NCI-H1048 (cell line): ENCODE measurements at places on chromosomes 6 and 20.

DNA sequence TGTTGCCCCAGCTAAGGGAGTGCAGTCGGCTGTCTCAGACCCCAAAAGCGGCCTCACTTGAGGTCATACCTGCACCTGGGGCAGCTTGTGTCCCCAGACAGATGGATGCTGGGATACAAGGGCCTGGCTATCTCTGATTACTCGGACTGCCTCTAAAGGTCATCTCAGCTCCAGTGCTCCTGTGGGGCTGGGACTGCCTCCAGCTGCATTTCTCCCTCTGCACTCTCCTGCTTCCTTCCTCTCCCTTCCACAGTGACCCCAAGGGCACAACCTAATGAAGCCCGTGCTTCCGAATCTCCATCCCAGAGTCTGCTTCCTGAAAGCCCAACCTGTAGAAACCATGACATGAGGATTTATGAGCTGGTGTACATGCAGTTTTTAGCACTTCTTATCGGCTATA, 22.8 kb upstream of the OCSTAMP start:
- no peak for DNase-seq

- DNase-seq: no peak
Observed at GRCh38 chr6:70381417-70381782, 31.9 kb upstream of the FAM135A start.

DNA sequence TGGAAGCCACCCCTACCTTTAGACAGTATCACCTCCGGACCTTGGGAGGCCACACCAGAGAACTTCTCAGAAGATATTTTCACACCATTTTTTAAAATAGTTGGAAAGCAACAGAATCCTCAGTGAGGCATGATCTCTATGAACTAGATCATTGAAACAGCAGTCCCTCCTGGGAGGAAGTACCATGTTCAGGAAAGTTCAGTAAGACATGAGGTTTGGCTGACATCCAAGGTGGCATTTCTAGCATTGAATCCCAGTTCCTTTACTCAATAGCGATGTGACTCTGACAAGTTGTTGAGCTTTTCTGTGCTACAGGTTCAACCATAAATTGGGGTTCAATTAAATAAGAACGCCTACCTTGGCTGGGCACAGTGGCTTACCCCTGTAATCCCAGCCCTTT, 169.0 kb downstream of the TBC1D7 start:
- no peak for DNase-seq

- DNase-seq: no peak
Observed at GRCh38 chr6:140977403-140977802, 1155.3 kb upstream of the GJE1 start.

DNA sequence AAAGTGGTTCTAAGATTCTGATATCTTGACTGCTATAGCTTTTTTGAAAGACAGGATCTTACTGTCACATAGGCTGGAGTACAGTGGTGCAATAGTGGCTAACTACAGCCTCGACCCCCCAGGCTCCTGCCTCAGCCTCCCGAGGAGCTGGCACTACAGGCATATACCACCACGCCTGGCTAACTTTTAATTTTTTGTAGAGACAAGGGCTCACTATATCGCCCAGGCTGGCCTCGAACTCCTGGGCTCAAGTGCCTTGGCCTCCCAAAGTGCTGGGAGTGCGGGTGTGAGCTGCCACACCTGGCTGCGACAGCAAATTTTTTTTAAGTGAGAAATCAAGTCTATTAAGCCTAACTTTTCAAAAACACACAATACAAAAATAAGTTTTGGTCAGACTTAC, 106.6 kb downstream of the NOL4L start:
- no peak for DNase-seq

- no peak for DNase-seq
Observed at GRCh38 chr6:157611406-157611805, 211.6 kb upstream of the SNX9 start.

GRCh38 chr20:25049261-25050060, 8.5 kb downstream of the ACSS1 start:
- DNase-seq: no peak

GRCh38 chr20:60020251-60020650, 62.0 kb downstream of the CDH26 start:
- DNase-seq: no peak

- no peak for DNase-seq
Observed at GRCh38 chr6:48839206-48839605, 623.8 kb downstream of the MMUT start.

- no peak for DNase-seq
Observed at GRCh38 chr20:44186201-44186600, 787 bp downstream of the JPH2 start.

GRCh38 chr20:8811801-8812594, 256.9 kb upstream of the PLCB4 start:
- no peak for DNase-seq

- DNase-seq: no peak
Observed at GRCh38 chr20:5353624-5354496, 37.1 kb upstream of the PROKR2 start.

GRCh38 chr20:2631228-2631627, 21.2 kb upstream of the NOP56 start:
- DNase-seq: no peak

DNA sequence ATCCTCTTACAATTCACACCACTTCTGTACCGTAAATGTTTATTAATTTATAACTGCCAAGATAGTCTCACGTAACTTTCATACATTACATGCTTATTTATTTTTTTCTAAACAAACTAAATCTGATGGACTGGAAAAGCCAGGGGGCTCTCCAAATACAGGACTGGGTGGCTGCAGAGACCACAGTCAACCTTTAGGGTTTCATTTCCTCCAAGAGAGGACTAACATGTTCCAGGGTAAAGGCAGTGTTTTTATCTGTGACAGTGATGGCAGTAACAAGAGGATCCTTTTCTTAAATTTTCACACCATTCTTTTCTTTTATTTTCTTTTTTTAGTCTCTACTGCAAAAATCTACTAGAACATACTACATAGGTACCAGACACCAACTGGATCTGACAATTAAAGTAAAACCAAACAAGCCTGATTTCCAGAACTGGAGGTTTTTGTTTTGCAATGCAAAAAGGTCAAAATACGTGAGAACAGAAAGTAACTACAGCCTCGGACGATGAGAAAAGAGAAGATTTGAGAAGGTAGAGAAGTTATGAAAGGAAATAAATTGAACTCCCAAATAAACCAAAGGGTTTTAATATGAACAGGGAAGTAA, 1.2 kb downstream of the LMBRD1 start:
- DNase-seq: no peak

DNA sequence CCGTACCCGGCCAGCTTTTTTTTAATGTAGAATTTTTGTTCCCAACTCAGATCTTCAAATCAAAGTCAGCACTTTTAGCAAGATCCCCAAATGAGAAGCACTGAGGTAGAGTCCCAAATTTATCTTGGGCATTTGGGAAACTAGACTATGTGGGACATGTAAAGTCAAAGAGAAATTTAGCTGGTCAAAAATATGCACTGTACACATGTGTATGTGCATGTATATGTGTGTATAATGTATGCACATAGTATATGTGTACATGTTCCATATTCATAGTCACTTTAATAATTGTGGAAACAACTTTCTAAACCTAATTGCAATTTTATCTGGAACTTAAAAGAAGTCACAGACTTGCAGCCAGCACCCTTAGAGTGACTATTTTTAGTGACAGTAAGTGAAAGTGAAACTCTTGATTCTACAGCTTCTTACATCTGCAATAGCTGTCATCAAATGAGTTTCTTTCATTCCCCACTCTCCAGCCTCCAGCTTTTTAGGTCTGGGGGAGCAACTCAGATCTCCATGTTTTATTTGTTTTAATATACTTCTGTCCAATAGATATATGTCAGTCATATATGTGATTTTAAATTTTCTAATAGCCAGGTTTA, 53.6 kb downstream of the CDC40 start:
- DNase-seq: no peak

GRCh38 chr6:43280234-43280633, 17.8 kb upstream of the SLC22A7 start:
- no peak for DNase-seq

- no peak for DNase-seq
Observed at GRCh38 chr6:11328613-11329247, 96.3 kb upstream of the NEDD9 start.

DNA sequence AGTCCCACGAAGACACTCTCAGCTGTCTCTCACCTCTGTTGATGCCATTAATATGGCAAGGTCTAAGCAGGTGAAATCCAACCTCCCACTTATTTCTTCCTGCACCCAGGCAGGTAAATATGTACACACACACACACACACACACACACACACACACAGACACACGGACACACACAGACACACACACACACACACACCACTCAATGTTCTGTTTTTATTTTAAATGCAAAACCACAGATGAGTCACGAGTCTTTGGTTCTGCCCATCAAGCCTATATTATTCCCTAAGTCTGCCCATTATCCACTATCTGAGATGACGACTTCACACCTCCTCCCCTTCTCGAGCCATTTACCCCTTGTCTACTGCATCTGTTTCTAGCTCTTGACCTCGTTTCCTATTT, 344.7 kb downstream of the CDH26 start:
- no peak for DNase-seq

DNA sequence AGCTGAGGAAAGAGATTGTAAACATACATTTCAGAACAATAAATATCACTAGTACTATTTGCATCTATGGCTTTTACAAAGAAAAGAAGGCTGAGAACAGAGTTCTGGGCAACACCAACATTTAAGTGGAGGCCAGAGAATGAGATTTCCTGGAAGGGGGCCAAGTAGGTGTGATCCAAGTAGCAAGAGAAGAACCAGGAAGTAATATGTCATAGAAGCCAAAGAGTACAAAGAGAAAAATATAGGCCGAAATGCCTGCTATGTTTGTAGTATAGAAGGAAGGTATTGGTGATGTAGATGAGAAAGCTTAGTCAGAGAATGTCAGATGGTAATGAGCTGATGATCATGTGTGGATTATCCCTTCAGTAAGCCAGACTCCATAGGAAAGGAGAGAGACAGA, 94.5 kb downstream of the PERP start:
- DNase-seq: no peak

DNA sequence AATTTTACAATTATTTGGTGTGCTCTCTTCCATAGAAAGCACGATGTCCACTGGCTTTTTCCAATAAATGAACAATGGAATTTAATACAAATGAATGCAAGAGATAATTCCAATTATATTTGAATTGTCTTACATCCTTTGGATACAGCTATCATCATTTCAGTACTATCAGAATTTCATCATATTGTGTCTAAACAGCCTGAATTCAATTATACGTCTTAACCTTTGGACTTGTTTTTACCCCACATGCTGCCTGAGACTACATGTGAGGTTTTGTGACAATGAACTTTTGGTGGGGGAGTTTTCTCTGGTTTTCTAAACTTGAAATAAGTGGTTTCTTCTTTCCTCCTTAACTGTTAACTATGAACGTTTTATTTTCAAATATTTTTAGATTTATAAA, 1176.0 kb downstream of the EPHA7 start:
- no peak for DNase-seq
